CD8-positive, alpha-beta T cell (primary cell): ENCODE measurements at places on chromosomes 6 and 20.

DNA sequence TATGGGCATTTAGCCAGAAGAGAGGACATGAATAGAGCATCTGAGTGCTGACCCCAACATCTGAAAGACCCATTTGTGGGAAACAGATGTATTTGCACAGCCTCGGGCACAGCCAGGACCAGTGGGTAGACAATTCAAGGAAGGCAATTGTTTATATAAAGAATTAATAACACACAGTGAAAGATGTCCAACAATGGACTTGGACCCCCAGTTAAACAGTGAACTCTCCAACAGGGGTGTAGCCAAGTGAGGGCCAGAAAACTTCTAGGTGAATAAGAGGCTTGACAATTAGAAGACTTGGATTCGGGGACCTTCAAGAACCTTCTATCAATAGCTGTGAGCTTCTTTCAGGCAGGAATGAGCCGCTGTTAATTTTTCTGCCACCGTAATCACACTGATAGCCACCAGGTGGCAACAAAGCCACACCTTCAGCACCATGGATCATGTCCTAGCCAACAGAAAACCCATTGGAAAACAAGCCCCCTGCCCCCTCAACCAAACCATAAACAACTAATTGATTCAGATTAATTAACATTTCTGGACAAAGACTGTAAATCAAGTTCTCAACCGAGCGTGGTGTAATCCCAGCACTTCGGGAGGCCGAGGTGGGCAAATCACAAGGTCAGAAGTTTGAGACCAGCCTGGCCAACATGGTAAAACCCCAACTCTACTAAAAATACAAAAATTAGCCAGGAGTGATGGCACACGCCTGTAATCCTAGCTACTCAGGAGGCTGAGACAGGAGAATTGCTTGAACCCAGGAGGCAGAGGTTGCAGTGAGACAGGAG is 8.8 kb upstream of the SRSF6 start:
- peak; percentile 67 for DNase-seq

DNA sequence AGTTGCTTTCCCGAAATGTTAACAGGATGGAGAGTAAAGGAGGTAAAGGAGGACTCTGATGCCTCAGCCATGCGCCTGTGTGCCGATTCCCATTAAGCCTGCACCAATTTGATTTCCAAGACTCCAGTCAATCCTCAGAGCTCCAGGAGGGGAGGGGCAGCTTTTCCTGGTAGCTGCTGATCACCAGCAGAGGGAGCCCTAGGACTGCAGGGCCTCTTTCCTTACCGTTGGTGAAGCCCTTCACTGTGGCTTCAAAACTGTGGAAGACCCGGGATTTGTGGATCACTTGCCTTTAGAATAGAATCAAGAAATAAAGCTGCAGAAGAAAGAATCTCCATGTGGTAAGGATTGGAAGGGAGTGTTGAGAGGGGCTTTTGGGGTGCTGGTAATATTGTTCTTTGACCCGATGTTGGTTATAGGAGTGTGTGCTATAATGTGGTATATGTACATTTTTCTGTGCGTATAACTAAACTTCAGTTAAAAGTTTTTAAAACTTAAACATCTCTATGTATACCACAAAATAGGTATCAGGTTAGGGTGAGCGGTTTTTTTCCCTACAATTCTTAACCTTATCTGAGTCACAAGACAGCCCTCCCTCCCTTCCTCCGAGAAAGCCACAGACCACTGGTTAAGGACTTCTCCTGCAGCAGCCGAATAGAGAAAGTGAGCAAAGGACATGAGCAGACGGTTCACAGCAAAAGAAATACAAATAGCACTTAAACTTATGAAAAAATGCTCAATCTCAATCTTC is 6.9 kb upstream of the OSER1 start:
- DNase-seq: peak; percentile 81

GRCh38 chr6:111741177-111741952 is 131.9 kb downstream of the FYN start:
- no peak for DNase-seq

DNA sequence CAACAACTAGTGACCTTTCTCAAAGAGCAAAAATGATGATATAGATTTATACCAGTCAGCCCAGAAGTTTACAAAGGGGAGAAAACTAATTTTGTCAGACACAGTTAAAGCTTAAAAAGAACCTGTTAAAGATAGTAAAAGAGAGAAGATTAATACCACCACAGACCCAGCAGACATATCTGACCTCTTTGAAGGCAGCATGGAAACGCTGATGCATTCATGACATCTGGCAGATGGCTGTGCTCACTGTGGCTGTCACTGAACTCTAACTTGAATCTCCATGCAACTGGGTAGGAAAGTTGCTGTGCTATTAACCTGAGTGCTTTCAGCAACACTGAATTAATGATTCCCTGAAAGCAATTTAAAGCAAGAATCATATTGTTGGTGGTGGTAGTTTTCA is 159.8 kb upstream of the PRDM1 start:
- no peak for DNase-seq

DNA sequence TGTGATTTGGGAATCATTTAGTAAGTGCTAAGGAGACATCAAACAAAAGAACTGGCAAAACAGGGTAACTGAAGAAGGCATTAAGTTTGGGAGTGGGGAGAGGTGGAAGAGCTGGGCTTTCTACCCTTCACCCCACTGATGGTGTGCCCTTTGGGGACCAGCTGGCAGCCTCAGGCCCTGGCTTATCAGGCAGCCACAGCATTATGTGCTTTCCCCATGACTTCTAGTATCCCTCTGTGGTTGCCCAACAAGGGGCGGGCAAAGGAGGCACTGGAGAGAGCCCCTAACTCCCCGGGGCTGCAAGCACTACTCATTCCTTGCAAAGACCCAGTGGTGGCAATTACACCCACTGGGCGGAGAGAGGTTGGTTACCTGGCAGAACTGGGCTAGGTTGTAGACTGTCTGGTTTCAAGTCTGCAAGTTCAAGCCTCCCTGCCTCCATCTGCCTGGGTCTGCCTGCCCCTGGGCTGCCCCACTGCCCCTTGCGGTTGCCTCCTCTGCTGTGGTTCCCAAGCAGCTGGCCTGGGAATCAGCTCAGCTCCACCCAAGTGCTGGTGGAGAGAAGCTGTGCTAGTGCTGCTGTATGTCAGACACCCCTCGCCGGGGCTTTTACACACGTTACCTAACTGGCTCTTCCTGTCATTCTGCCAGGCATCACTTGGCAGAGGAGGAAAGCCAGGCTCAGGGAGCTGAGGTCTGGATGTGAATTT is 29.9 kb downstream of the KCNK5 start:
- DNase-seq: no peak

- DNase-seq: no peak
Measured at GRCh38 chr6:4901386-4902061, 102.3 kb downstream of the RPP40 start.

DNA sequence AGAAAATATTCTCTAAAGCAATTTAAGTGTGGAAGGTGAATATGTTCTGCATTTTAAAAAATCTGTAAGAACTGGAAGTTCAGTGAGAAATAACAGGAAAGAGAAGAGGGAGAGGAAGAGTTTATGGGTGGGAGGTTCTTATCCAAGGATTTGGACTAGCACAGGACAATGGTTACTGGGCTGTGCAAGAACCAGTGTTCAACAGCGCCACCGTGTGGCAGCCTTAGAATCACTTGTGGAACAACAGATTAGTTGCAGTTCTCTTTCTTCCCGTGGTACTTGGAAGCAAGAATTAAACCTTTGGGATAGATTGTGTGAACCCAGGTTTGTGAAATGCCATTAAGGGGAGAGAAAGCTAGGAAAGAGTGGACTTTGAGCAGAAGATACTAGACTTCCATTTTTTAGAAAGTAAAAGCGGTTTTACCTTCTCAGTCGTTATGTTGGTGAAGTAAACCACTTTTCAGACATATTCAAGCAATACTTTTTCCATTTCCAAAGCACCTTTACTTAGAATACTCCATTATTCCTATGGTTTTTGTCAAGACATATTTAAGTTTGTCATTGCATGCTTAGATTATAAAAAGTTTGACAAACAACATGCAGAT is 436.7 kb downstream of the RNF144B start:
- DNase-seq: no peak

- no peak for DNase-seq
Measured at GRCh38 chr6:139850512-139850911, 476.1 kb upstream of the CITED2 start.

DNA sequence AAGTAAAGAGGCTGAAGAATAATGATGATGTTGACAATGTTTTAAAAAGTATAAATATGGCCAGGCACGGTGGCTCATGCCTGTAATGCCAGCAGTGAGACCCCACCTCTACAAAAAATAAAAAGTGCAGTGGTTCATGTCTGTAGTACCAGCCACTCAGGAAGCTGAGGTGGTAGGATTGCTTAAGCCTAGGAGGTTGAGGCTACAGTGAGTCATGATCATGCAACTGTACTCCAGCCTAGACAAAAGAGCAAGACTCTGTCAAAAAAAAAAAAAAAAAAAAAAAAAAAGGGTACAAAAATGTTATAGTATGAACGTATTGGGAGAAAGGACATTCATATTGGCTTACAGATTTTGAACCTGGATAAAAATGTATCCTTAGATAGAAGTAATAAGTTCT is 543.1 kb upstream of the IRAK1BP1 start:
- no peak for DNase-seq

DNA sequence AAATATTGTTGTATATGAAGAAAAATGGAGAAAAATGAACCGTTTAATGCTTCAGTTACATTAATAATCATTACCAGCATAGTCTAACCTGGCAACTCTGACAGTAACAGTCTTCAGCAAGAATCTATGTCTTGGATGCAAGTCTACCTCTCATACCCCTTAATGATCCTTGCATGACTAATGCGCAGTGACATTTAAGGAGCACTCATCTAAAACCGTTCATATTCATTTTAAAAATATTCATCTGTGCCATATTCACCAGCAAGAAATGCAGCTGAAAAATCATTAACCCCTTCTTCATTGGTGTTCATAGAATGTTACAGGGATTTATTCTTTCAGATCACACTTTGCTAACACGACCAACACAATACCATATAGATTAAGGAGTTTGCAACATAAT is 227.2 kb upstream of the ASCC3 start:
- DNase-seq: no peak

DNA sequence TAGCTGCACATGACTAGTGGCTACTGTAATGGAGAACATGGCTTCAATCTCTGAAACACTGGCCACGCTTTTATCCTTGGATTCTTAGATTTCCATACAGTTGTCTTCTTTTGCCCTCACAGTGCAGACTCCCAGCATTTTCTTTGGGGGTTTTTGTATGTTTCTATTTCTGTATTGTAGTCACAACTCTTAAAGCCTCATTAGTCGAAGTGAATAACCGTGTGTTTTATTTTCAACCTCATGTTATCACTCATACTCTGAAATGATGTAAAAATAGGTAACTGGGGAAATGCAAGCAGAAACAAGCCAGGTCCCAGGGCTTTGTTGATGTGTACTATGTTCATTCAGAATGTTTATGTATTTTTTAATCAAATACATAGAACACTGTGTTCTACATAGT is 162.9 kb downstream of the JARID2 start:
- no peak for DNase-seq

- DNase-seq: no peak
Measured at GRCh38 chr6:144722925-144723324, 437.8 kb downstream of the UTRN start.

- no peak for DNase-seq
Measured at GRCh38 chr6:115947966-115948541, 112.6 kb downstream of the FRK start.

DNA sequence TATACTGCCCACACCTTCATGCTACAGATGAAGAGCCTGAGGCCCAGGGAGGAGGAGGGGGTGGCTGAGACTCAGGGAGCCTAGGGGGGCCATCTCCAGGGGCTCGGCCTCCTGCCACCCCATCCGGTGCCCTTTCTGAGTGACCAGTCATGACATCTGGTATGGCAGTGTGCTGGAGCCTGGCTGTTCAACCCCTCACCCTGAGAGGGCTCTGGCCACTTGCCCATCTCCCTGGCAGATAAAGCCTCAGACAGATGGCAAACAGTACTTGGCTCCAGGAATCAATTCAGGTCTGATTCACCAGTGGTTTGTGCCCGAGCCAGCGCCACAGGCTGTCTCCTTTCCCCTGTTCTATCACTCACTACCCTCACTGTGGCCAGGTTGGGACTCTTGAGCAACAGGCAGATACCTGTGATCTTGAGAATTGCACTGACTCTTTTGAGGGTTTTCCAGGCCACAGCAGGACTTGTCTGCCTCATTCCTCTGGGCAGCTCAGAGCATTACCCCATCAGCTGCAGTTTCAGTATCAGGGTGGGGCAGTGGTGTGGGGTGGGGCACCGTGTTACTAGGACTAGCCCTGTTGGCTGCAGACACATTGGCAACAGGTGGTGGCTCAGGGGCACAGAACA is 22.8 kb downstream of the SRSF3 start:
- DNase-seq: no peak

- DNase-seq: no peak
Measured at GRCh38 chr20:44537993-44538392, 16.1 kb upstream of the SERINC3 start.

DNA sequence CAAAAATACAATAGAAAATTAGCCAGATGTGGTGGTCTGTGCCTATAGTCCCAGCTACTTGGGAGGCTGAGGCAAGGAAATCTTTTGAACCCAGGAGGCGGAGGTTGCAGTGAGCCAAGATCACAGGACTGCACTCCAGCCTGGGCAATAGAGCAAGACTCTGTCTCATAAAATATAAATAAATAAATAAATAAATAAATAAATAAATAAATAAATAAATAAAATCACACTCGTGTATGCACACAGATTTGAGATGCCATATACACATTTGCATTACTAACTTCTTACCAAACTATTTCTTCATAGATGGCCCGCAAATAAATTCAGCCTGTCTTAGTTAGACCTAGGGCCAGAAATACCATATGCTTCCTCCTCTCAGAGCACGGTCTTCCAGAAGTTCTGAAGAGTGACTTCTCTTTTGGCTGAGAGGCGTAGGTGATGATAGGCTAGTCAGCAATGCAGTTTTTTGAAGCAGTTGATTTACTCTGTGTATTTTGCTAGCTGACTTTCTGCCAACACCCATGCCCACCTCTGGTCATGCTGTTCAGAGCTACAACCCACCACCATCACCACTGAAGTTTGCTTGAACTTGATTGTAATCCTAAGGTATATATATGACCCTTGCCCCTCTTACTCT is 150.1 kb downstream of the SASH1 start:
- no peak for DNase-seq

- no peak for DNase-seq
Measured at GRCh38 chr6:48401016-48401415, 290.0 kb upstream of the PTCHD4 start.

DNA sequence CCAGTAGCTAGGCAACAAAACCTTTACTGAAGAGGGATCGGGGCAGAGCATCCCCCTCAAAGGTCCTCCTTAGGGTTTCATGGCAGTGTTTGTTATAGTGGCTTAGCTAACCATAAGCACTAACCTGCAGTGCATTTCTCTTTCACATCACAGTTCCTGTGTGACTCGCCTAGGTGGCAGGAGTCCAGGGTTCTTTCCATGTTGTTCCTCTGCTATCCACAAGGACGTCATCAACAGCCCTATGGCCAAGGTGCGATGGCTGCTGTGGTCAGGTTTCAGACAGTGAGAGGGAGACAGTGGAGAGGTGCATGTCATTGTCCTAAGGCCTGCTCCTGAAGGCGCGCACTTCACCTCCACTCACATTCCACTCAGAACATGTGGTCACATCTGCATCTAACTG is 38.8 kb upstream of the FOXA2 start:
- DNase-seq: no peak
